ENCODE measurements at places on chromosomes 1 and 21.

DNA sequence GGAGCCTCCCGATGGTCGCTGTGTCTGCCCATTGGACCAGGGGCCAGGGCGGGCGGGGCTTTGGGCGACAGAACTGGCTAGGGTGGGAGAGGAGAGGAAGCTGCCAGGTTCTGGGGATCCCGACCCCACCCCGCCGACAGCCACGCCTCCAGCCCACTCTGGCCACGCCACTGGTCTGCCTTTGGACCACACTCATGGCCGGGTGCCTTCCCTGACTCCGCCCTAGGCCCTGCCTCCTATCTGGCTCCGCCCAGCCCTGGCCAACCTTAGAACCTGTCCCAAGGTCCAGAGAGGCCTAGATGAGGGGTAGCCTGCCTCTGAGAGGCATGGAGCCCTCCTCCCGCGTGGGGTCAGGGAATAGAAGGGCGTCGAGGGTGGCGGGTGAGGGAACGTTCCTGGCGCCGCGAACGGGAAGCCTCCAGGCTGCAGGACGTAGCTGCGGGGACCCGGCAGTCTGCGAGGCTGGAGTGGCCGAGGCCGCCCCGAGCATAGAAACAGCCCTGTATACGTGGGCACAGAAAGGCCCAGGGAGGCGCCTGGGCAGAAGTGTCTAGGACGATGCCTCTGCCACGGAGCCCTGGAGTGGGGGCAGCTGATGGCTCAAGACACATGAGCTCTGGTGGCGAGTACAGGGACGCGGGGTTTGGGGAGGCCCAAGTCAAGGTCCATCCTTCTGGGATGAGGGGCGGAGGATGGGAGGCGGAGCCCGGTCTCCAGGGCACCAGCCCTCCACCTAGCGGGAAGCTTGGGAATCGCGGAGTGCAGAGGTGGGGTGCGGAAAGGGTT, 11.5 kb upstream of the COL16A1 start:
- DNase-seq, result peak; percentile 71

GRCh38 chr1:152959801-152960451, 10.5 kb upstream of the SPRR4 start:
- DNase-seq, result no peak

- peak; percentile 87 for DNase-seq
Observed at GRCh38 chr1:226602186-226603021, 53.8 kb downstream of the STUM start.

DNA sequence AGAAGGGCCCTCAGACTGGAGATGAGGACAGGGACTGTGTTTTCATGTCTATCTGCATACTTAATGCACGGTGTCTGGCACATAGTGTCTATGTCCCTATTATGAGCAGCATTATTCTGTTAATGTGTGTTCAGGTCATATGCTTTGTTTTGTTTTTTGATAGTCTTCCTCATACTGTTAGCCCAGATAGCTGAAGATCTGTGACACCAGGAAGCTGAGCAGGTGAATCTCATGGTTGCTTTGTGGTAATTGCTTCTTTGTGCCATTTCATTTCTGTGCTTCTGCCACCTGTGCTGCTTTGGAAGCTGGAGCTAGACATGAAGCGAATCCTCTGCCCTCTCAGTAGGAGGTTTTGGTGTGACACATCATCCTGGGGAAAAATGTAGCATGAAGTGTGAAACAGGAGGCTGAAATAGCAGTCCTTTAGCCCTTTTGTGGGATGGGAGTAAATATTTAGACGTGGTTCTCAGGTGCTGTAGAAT, 15.8 kb downstream of the SMAP2 start:
- no peak for DNase-seq

DNA sequence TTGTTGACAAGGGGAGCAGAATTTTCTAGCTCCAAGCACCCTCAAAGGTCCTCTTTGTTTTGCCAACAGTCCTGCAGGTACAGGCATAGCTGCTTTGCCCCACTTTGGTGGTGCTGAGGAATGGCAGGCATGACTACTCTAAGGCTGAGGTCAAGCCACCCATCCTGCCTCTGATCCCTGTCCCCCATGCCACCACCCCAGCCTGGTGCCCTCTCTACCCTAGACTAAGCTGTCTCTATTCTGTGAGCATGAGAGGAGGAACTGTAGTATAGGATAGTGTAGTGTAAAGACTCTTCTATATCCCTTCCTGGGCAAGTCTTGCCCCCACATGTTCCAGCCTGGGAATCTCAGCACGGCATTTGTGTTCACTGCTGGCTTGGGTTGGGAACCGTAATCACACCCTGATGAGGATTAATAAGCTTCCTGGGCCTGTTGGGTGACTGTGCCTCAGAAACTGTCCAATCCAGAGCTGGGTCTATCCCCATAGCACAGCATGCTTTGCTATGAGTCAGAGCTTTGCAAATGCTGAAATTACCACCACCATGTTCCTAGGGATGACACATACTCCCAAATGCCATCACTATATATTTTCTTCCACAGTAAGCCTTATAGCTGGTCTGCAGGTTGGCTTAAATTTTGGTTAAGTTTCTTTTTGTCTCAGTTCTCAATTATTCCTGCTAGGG, 105.7 kb upstream of the PPP2R5A start:
- peak; percentile 94 for DNase-seq

DNA sequence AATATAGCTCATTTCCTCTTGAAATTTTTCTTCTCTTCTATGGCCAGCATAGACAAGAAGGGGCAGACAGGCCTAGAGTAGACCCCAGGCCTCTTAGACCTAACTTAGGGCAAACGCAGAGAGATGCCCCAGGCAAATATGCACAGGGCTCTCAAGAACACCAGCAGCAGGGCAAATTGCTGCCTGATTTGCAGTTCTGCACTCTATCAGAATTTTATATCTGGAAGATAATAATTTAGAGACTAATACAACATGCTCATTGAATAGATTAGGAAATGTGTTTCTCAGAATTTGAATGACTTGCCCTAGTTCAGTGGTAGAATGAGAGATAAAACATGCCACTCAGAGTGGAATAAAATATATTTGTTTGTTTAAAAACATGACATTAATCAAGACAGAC, 200.4 kb upstream of the ADGRL2 start:
- no peak for DNase-seq

- peak; percentile 71 for DNase-seq
Observed at GRCh38 chr1:165397944-165398343, 41.4 kb upstream of the LMX1A start.

- peak; percentile 37 for DNase-seq
Observed at GRCh38 chr1:210448297-210448892, 119.7 kb downstream of the HHAT start.

DNA sequence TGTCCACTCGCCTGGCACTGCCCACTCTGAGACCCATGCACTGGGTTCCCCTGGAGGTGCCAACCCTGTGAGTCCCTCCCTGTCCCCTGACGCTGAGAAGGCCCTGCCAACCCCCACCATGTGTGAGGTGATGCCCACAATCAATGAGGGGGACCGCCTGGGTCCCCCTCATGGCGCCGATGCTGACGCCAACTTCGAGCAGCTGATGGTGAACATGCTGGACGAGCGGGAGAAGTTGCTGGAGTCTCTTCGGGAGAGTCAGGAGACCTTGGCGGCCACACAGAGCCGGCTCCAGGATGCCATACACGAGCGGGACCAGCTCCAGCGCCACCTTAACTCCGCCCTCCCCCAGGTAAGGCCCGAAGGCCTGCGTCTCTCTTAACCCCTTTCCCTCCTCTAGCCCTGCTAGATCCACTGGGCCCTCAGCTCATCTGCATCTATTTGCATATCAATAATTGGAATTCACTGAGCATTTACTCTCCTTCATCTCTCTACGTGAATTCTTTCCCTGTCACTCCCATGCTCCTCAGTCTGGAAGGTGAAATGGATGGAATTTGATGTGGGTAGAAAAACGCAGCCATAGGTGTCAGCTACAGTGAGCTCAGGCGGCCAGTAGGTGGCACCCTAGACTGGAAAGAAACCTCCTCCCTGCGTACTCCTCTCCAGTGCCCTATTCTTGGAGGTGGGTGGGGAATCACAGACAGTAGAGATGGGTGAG, 12.8 kb downstream of the PPFIA4 start:
- DNase-seq, result no peak

DNA sequence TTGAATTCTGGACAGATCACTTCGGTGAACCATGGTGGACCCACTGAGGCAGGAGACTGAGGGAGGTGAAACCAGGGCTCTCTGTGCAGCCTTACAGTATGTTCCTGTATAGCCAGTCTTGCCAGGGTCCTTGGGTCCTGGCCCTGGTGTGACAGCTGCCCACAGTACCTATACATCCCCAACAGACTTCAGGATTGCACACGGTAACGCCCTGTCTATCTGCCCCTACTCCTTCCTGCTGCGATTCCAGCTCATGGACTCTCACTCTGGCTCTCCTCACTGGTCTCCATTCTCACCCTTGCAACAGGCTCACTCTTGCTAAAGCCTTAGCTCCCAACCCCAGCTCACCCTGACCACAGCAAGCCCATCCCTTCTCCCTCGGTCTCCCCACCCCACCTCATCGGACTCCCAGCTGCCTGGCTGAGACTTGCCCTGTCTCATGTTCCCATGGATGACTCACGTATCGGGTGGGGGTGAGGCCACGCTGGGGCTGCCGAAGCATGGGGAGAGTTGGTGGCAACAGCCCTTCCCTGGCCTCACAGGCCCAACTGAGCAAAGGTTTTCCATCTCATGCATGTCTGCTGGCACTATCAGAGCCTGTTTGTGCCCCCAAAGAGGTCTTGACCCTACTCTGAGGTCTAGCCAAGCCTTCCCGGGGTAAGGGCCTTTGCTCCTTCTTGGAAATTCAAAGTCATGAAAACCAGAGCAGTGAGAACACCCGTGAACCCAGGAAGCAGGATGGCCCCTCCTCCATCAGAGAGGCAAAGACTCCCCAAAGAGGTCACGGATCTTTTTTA, 7.1 kb downstream of the PHLDA3 start:
- peak; percentile 87 for DNase-seq

- no peak for DNase-seq
Observed at GRCh38 chr1:17027403-17027802, 15.7 kb upstream of the ATP13A2 start.

GRCh38 chr1:207431508-207431907, 22.6 kb upstream of the CR2 start:
- no peak for DNase-seq

DNA sequence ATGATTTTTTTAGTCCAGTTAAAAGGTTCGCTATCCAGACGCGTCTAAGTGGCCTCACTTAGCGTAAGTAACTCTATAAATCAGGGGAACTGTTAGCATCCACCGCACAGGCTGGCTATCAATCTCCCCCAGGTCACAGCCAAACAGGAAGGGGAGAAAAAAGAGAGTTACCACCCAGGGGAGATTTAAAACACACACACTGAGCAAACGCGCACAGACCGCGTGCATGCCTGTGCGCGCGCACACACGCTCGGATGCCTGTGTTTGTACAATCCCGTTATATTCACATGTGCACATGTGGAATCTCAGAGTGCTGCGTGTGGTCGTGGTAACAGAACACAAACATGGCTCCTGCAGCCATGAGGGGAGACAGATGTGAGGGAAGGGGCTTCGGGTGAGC, 125.4 kb downstream of the CASZ1 start:
- no peak for DNase-seq

- no peak for DNase-seq
Observed at GRCh38 chr1:42952303-42953001, 6.2 kb downstream of the SLC2A1 start.

- no peak for DNase-seq
Observed at GRCh38 chr1:243508303-243508713, 252.5 kb downstream of the SDCCAG8 start.

DNA sequence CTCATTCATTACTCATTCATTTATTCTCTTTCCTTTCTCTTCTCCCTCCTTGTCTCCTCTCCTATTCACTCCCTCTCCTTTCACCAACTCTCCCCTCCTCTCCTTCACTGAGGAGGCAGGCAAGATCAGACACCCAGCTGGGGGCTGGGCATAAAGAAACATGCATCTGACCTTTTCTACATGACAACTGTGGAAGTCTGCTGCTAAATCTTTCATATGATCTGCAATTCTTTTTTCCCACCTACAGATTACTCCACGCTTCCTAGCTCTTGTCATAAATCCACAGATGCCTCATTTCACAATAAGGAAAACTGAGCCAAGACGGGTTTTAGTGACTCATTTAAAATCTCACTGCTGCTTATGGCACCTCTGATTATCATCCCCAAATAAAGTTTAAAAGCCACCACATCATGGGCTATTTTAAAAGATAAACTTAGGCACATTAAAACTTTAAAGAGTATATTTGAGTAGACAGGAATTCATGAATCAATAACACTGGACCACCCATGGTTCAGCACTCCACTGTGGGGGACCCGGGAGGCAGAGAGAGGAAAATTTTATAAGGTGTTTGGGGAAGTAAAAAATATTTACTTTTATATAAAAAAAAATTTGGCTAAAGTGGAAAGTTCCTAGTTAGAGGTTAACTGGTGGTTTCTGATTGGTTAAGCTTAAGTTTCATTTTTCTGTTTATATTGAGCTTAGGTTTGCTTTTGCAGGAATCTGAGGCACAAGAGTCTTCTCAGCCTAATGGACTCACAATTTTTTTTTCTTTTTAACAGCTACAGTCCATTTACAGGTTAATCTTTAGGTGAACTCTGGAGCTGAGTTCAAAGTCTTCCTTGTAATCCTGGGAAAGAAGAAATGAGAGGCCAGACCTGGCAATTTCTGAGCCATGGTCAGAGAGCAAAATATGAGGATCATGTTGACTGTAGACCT, 55.8 kb upstream of the DNAH14 start:
- no peak for DNase-seq

GRCh38 chr1:206706298-206706791, 21.6 kb downstream of the MAPKAPK2 start:
- no peak for DNase-seq

- DNase-seq, result no peak
Observed at GRCh38 chr1:26690157-26690556, 5.7 kb upstream of the ARID1A start.

GRCh38 chr1:3884966-3885365, 15.1 kb downstream of the C1orf174 start:
- DNase-seq, result no peak

GRCh38 chr1:113981962-113982931, 3.0 kb downstream of the OLFML3 start:
- peak; percentile 43 for DNase-seq

Measured in HFF-Myc (cell line).